ENCODE measurements at places on chromosomes 7 and 10. TPM values are rescaled to one million over a fixed set of nuclear protein-coding genes. Genes with fewer than 3 reads are reported as not detected.
A peak's percentile ranks its signal among the peaks of the same experiment; 100 is the strongest.

GRCh38 chr10:92747600-92747999, 57.8 kb downstream of the HHEX start:
- DNase-seq, result no peak

DNA sequence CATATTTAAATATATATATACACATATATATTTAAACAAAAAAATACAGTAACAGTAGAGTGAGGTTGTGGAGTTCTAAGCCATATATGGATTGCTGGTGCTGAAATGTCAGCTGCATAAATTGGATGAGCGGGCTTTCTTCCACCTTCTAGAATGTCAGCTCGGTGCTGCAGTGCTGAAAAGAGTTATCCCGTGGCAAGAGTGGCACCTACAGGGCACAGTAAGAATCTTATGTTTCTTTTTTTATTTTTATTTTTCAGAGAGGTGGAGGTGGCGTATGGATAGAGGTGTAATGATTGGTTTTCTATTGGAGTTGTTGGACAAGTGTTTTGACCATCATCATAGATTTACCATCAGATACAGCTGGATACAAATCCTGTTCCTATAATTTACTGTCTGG, 86.2 kb upstream of the DYNC1I1 start:
- peak; percentile 9 for DNase-seq

- DNase-seq, result no peak
Measured at GRCh38 chr10:31871266-31872065, 57.2 kb downstream of the ARHGAP12 start.

SORBS1 gene
- 15.3 TPM for total RNA-seq

LBX1 gene
- total RNA-seq, result 1.0 TPM

All from neural crest cell (in vitro differentiated cells).